ENCODE measurements at places on chromosomes 1 and 21.

DNA sequence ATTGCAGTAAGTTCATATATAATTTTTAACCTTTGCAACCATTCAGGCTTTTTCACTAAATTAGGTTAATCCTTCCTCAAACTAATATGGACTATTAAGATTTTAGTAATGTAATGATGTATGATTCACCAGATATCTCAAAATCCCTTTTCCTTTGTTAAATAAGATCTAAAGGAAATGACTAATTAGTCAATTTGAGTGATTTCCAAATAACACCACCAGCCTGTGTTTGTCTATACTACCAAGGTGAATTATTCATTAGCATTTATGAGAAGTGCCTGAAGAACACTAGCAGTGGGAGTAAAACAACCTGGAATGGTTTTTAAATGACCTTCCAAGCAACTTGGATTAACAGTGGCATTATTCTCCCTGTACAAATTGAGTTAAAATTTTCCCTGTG, 670.6 kb upstream of the PKN2 start:
- no peak for DNase-seq

DNA sequence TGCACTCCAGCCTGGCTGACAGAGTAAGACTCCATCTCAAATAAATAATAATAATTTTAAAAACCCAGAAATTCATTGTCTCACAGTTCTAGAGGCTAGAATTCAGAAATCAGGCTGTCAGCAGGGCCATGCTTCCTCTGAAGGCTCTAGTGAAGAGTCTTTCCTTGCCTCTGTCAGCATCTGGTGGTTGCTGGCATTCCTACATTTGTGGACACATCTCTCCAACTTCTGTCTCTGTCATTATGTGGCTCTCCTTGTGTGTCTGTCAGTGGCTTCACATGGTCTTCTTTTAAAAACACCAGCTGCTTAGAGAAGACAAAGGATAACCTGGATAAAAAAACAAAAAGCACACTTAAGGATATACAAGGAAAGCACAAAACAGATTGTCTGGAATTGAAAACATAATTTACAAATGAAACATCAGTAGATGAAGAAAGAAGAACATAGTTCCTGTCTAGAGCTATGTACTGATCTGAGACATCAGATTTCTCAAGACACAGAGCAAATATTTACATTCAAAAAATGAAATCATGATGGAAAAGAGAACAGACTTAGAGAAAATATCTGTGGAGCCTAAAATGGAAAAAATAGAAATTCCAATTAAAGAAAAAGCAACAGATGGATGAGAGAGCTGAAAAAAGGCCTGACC, 32.7 kb upstream of the ASB17 start:
- no peak for DNase-seq

DNA sequence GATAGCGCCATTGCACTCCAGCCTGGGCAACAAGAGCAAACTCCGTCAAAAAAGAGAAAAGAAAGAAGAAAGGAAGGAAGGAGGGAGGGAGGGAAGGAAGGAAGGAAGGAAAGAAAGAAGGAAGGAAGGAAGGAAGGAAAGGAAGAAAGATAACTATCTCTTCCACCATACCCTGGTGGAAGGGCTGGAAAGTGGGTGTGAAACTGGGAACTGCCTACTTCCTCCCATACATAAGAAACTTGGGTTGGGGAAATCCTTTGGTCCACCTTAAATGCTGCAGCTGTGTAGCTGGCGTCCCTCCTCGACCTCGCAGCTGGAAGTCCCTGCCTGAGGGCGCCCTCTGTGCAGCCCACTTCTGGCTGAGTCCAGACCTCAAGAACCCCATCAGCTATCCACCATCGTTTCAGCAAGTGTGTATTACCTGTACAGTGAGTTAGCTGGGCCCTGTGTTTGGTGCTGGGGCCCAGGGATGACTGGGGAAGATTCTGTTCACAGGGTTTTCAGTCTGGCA, 4.6 kb upstream of the FAM167B start:
- no peak for DNase-seq

DNA sequence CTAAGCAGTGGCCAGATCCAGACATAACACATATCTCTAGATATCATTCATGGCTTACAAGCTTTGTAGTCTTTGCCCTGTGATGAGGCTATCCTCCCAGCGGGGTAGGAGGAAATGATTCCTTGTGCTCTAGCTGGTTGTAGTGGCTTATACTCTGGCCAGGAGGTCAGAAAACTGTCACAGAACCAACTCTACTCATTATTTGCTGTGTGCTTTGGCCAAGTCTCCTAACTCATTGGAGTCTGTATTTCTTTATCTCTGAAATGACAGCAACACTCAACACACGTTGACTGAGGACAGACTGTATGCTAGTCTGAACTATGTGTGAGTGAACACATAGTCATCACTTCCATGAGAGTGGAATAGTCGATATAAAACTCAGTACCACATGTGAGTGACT, 116.7 kb upstream of the F3 start:
- DNase-seq: no peak

- no peak for DNase-seq
These were observed 356.3 kb upstream of the CAMK1G start for GRCh38 chr1:209227171-209227570.

DNA sequence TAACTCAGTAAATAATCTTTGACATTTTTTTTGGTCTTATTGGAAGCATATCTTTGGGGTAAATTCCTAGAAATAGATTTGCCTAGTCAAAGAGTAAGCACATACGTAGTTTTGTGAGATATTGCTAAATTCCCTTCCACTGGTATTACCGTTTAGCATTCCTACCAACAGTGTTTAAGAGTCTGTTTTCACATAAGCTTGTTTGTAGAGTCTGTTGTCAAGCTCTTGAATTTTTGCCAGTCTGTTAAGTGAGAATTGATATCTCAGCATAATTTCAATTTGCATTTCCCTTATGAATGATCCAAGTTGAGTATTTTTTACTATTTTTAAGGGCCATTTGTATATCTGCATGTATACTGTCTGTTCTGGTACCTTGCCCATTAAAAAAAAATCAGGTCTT, 37.0 kb upstream of the MPC2 start:
- no peak for DNase-seq

DNA sequence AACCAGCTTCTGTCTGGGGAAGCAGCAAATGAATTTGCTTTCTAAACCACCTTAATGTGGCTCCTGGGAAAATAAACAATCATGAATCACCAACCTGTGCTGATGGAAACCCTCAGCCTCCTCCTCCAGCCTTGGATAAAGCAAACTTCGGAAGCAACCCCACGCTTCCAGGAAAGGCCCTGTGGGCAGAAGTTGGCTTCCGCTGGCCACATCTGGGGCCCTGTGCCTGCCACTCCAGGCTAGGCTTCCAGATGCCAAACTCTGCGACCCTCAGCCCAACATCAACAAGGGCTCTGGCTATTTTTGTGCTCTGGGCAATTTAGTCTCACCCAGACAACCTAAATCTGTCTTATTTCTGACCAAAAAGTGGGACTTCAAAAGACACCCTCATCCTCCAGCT, 6.2 kb upstream of the OXCT2 start:
- no peak for DNase-seq

Data from cerebellar nuclear complex (tissue), 1 donor.